ENCODE measurements at places on chromosomes 7 and 10.

DNA sequence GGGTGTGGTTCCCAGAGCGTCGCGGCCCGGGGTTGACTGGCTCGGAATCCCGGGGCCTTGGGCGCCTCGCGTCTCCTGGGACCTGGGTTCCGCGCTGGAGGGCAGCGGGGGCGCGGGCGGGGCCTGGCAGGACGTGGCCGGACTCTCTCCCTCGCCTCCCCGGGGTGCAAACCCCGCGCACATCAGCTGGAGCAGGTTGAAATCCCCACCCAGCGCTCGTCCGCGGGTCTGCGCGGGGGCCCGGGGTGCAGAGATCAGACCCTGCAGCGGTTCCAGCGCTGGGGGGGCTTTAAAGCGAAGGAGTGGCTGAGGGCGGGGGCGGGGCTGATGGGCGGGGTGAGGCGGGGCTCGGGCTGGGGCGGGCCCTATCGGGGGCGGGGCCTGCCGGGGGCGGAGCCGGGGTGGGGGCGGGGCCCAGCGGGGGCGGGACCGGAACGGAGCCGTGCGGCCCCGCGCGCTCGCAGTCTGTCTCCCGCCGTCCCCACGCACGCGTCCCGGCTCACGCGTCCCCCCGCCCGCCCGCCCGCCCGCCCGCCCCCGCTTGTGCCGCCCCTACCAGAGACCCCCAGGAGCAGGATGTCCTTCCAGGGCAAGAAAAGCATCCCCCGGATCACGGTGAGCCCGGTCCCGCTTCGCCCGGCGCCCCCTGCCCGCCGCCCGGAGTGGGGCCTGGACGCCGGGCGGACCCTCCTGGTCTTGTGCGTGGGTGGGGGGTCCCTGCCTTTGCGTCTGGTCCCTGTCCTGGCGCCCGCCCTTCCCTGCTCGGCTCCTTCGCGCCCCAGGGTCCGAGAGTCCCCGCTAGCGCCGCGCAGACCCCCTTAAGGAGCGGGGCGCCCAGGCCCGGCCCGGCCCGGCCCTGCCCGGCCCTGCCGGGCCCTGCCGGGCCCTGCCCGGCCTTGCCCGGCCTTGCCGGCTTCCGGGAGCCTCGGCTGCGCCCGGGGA lies at the start of gene DPYSL4:
TSS of gene DPYSL4 (plus strand) at position 461 of the 942 bp plus-strand sequence. CDS start at position 577, 116 bp downstream.
- peaks cover 48% of the 10 kb centered on the region for H3K27me3 ChIP-seq
- H3K27ac ChIP-seq: no peak within 1 kb of the TSS
- DNase-seq: no peak
- peaks cover 5% of the 10 kb centered on the region for H3K36me3 ChIP-seq

GRCh38 chr7:80942261-80943041 lies 23.6 kb upstream of the SEMA3C start:
- H3K27ac ChIP-seq: no peak overlapping the region
- H3K4me3 ChIP-seq: no peak overlapping the region
- no peaks in the 10 kb centered on the region for H3K36me3 ChIP-seq
- H3K27me3 ChIP-seq: no peaks in the 10 kb centered on the region
- H3K4me1 ChIP-seq: peaks cover 2% of the 10 kb centered on the region

GRCh38 chr10:29805134-29805723 lies 170.5 kb upstream of the SVIL start:
- H3K36me3 ChIP-seq: no peaks in the 10 kb centered on the region
- DNase-seq: no peak
- H3K4me3 ChIP-seq: no peak overlapping the region

DNA sequence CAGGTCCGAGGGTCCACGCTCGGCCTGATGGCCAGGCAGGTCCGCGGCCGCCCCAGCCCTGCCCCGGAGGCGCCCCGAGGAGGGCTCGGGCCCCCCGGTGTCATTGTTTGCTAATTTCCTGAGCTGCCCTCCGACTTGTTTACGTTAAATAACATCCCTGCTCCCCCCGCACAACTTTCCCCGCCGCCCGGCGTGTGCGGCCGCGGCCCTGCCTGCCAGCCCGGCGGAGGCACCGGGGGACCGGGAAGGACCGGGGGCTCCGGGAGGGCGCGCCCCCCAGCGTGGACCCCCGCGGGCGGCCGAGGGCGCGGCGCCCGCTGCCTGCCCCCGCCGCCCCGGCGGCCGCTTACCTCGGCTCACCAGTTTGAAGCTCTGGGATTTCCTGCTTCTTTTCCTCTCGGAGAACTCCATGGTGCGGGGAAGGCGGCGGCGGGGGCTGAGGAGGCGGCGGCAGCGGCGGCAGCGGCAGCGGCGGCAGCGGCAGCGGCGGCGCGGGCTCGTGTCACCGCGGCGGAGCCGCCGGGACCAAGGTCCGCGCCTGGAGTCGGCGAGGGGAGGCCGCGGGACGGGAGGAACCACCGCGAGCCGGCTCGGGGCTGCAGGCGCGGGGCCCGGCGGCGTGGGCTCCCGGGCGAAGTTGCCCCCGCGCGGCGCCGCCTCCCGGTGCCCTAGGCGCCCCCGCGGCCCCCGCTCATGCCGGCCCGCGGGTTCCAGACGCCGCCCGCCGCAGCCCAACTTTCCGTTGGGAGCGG lies 515 bp downstream of the BEND7 start:
- no peak overlapping the region for H3K27ac ChIP-seq
- peak overlapping the region; percentile 84 for H3K4me3 ChIP-seq
- H3K27me3 ChIP-seq: peaks cover 3% of the 10 kb centered on the region
- no peak for DNase-seq
- H3K4me1 ChIP-seq: peaks cover 14% of the 10 kb centered on the region

GRCh38 chr10:72083790-72084459 lies 4.4 kb downstream of the SPOCK2 start:
- peaks cover 19% of the 10 kb centered on the region for H3K27me3 ChIP-seq
- no peak for DNase-seq
- H3K4me1 ChIP-seq: peaks cover 30% of the 10 kb centered on the region
- no peak overlapping the region for H3K4me3 ChIP-seq

DNA sequence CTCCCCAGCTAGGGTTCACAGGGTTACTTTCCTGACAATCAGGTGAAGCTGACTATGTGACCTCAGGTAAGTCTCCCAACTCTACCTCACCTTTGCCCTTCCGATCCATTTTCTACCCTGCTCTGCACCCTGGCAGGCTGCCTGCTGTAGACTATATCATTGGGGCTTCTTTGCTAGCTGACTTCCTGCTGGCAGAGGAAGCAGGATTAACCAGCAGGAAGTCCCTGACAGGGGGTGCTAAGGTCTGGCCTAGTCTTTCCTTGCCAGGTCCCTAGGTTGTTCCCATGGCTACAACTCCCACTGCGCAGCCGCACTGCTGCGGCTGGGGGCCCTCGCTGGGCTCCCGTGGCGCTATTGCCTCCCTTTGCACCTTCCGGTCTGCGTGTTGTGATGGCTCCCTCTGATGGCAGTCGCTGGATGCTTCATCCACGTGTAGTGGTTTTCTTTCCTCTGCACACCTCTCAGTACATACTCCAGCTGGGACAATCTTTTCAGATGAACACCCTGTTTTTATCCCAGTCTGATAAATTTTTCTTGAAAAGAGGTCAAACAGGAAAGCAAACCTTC lies 365.9 kb downstream of the REEP3 start:
- no peaks in the 10 kb centered on the region for H3K36me3 ChIP-seq
- H3K4me1 ChIP-seq: no peaks in the 10 kb centered on the region
- no peak for DNase-seq
- H3K27me3 ChIP-seq: no peaks in the 10 kb centered on the region

DNA sequence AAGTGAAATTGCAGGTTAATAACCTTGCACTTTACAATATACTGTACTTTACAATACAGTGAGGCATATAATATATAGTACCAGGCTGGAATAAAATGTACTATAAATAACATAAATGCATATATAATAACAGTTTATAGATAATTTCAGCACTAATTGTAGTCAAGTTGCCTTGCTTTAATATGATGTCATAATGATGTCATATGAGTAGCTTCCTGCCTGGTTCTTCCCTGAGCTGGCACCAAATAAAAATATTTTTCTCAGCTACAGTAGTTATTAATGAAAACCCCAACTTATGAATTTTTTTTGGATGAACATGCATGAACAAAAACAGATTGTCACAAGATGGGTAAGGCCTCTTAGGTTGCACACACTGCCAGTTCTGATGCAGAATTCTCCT lies 816.7 kb downstream of the XPNPEP1 start:
- no peak for DNase-seq
- H3K4me3 ChIP-seq: no peak overlapping the region
- H3K27ac ChIP-seq: no peak overlapping the region
- no peaks in the 10 kb centered on the region for H3K4me1 ChIP-seq

Data from neuronal stem cell (in vitro differentiated cells).